ENCODE measurements at places on chromosomes 4 and X.

DNA sequence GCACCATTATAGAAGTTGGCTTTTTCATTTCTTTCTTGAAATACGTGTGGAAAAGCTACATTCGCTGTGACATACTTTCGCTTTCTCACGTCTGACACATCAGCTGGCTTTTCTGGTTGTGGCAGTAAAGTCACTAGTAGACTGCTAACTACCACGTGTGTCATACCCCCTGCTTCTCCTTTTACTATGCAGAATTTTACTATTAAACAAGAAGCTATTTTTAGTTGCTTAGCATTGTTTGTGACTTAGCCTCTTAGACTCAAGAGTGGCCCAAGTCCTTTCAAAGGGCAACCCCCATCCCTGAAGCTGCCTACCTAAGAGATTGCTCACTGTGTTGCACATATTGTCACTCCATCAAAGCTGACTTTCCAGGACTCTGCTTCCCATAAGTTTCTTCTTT is 2.1 kb upstream of the IL2 start:
- peak; percentile 46 for DNase-seq

- no peak for DNase-seq
Observed at GRCh38 chrX:39827951-39828350, 269.8 kb downstream of the BCOR start.

GRCh38 chr4:170758988-170759387 is 669.2 kb upstream of the AADAT start:
- DNase-seq = no peak

GRCh38 chr4:8906991-8907595 is 35.5 kb upstream of the HMX1 start:
- DNase-seq = no peak

DNA sequence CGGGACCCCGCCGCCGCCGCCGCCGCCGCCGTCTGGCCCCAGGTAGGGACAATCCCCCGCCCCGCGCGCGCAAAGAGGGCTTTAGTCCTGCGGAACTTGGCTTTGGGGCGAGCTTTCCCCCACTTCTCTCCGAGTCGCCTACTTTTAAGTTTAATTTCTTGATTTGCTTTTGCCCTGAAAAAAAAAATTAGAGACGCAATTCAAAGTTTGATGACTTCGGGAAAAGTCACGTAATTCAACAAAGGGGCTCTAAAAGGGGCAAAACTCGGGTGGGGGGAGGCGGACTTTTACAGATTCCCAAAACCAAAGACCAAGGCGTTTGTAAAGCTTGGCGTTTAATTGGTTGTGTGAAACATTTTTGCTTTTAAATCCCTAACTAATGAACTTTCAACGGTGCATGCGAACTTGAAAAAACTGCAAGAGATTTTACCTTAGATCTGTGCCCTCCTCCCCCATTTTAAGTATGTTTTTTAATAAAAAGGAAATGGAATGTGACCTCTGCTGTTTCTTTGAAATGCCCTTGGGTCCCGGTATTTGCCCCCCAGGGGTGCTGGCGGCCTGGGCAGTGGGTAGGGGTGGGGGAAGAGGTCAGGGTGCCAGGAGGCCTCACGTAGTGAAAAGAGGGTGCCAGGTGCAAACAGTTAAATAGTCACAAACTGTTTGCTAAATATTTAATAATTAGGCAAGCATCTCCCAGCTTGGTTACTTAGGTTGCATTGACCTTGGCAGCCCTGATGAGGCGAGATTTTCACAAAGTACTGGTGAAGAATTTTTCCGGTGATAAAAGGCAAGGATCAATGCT is 209.7 kb downstream of the NWD2 start:
- DNase-seq = no peak

DNA sequence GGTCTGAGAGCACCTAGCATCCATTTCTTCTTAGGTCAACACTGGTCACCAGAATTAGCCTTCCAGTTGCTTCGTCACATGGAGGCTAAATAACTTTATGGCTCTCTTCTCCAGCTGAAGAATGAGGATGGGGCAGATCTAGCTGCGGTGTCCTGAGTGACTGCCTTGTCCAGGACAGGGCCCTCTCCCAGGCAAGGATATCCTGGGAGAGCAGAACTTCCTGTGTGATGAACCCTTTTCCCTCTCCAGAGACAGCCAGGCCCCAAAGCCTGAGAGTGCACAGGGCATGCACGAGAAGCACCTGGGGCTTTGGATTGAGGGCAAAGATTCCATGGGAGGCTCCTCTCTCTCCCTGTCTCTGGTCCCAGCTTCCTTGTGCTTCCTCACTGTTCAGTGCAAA is 108.2 kb upstream of the MAMLD1 start:
- no peak for DNase-seq

DNA sequence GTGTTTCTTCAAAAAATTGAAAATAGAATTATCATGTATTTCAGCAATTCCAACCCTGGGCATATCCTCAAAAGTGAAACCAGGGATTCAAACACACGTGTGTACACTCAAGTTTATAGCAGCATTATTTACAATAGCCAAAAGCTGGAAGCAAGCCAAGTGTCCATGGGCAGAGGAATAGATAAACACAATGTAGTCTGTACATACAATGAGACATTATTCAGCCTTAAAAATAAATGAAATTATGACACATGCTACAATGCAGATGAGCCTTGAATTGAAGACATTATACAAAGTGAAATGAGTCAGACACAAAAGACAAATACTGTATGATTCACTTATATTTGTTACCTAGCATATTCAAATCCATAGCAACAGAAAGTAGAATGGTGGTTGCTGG is 853.4 kb downstream of the STIM2 start:
- no peak for DNase-seq

- no peak for DNase-seq
Observed at GRCh38 chr4:98260047-98260578, 1.1 kb upstream of the RAP1GDS1 start.

- DNase-seq = no peak
Observed at GRCh38 chrX:45518552-45518951, 317.9 kb upstream of the DIPK2B start.

DNA sequence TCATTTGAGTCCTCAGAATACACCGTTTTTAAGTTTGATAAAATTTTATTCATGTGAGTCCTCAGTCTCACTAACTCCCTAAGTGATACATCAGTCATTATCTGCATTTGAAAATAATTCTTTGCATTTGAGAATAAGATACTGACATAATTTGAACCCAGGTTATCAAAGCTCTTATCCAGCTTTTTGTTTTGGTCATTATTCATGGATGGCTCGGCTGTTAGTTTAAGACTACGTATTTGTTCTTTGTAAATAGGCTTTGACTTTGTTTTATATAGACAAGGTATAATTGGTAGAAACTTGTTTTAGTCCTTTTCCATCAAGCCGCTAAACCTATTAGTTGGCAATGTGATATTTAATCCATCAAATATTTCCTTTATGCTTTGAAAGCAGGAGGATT is 7.9 kb downstream of the SPRY1 start:
- no peak for DNase-seq

DNA sequence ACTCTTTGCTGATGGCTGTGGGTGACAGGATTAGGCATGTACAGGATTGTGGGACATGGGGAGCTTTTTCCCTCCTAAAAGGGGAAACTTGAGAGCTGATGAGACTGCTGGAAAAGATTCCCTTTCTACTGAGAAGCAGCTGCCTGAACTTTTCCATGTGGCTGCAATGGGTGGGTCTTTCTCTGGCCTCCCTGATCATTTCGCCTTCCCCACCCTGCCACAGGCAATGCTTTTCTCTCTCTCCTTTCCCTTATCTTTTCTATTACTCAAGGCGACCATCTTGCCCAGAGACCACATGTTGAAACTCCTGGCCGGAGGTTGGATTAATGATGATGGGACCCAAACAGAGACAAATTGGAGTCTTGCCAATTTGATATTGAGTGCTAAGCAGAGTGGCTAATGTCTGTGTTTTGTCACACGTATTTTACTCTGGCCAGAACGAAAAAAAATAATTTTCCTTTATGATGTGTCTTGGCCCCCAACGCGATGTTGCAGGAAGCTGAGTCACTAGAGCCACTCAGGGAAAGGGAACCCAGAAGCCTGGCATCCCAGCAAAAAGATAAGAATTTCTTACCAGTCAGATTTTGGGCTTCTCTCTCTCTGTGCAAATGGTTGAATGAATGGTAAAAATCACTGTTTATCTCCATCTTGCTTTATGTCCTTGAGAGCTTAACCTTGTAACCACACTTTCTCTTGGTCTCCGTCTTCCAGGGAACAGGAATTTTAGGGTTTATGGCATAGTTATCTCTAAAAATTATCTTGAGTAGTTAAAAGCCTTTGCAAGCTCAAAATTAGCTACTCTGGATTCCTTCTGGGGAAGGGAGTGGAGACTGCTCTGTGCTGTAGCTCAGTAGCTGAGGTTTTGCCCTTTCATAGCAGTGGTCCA is 19.4 kb upstream of the ATP8A1 start:
- DNase-seq = no peak

GRCh38 chr4:146436423-146437162 is 85.1 kb downstream of the SLC10A7 start:
- no peak for DNase-seq

GRCh38 chrX:15525664-15526416 is 25.2 kb downstream of the BMX start:
- DNase-seq = no peak

- DNase-seq = no peak
Observed at GRCh38 chrX:107985033-107985432, 2.9 kb upstream of the TEX13B start.

GRCh38 chr4:89172865-89173264 is 61.5 kb downstream of the TIGD2 start:
- no peak for DNase-seq

DNA sequence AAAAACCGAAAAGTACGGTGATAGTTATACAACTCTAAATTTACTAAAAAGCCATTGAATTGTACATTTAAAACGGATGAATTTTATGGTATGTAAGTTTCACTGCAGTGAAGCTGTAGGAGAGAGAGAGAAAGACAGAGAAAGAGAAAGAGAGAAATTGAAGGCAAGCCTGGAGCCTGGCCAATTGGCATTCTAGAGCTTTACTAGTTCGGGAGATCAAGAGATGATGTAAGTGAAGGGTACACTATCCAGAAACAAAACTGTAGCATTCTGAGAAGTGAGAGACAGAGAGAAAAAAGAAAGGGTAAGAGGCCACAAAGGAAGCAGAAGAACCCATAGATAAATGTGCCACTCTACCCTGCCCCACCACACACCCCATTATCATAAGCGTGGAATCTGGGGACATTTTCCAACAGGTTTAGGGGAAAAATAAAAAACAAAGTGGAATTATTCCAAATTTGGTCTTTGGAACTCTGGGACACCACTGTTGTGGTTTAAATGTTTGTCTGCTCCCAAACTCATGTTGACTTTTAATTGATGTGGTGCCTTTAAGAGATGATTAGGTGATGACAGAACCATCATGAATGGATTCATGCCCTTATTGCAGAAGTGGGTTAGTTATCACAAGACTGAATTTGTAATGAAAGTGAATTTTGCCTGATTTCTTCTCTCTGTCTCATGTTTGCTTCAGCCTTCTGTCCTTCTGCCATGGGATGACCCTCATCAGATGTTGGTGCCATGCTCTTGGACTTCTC is 123.0 kb upstream of the PLS3 start:
- no peak for DNase-seq

Data from stimulated activated naive CD8-positive, alpha-beta T cell treated with anti-CD3 and anti-CD28 coated beads, Interleukin-15, Interleukin-2, amounts not matched to agents 100 U/mL and 50 U/mL, for 24 hours (primary cell).